ENCODE measurements at places on chromosomes 3 and 15. TPM values are rescaled to one million over a fixed set of nuclear protein-coding genes. Genes with fewer than 3 reads are reported as not detected.

FYTTD1 gene
- 70.7 TPM for total RNA-seq

PP2D1 gene
- total RNA-seq = not detected

GRAMD1C gene
- 7.9 TPM for total RNA-seq

POLQ gene
- total RNA-seq = 12.3 TPM

MYO5C gene
- total RNA-seq = 34.0 TPM

ZNF280D gene
- total RNA-seq = 25.3 TPM

CCR1 gene
- total RNA-seq = 0.10 TPM

ADGRG7 gene
- not detected for total RNA-seq

REC114 gene
- total RNA-seq = not detected

HRG gene
- 0.42 TPM for total RNA-seq
